ENCODE measurements at places on chromosomes 7 and 10. TPM values are rescaled to one million over a fixed set of nuclear protein-coding genes. Genes with fewer than 3 reads are reported as not detected.
A peak's percentile ranks its signal among the peaks of the same experiment; 100 is the strongest.

GRCh38 chr10:59839576-59839975 lies 66.8 kb downstream of the CCDC6 start:
- no peaks in the 10 kb centered on the region for H3K36me3 ChIP-seq
- no peak for DNase-seq
- H3K27me3 ChIP-seq, result no peaks in the 10 kb centered on the region
- H3K27ac ChIP-seq, result no peak overlapping the region
- H3K4me1 ChIP-seq, result no peaks in the 10 kb centered on the region

Gene HABP2
- 0.13 TPM for total RNA-seq

- H3K4me3 ChIP-seq, result no peak overlapping the region
- H3K27me3 ChIP-seq, result no peaks in the 10 kb centered on the region
- no peak overlapping the region for H3K27ac ChIP-seq
- no peak for DNase-seq
Observed at GRCh38 chr10:61248013-61248412, 205.2 kb downstream of the TMEM26 start.

Gene NEUROG3
- total RNA-seq, result not detected

GRCh38 chr10:42976351-42977031 lies 100.4 kb upstream of the RET start:
- H3K4me1 ChIP-seq, result 0 out of 2 replicates have a peak, but pooled peaks cover 2% of the 10 kb centered on the region
- no peak overlapping the region for H3K4me3 ChIP-seq
- no peak overlapping the region for H3K27ac ChIP-seq
- no peaks in the 10 kb centered on the region for H3K27me3 ChIP-seq
- DNase-seq, result no peak

Gene H2BK1
- not detected for total RNA-seq

Gene CLDN4
- 295 TPM for total RNA-seq

Gene STAG3
- 1.7 TPM for total RNA-seq

GRCh38 chr10:78886129-78886528 lies 182.6 kb upstream of the ZMIZ1 start:
- DNase-seq, result no peak
- H3K36me3 ChIP-seq, result no peaks in the 10 kb centered on the region
- H3K27me3 ChIP-seq, result no peaks in the 10 kb centered on the region
- no peak overlapping the region for H3K4me3 ChIP-seq
- no peak overlapping the region for H3K27ac ChIP-seq

DNA sequence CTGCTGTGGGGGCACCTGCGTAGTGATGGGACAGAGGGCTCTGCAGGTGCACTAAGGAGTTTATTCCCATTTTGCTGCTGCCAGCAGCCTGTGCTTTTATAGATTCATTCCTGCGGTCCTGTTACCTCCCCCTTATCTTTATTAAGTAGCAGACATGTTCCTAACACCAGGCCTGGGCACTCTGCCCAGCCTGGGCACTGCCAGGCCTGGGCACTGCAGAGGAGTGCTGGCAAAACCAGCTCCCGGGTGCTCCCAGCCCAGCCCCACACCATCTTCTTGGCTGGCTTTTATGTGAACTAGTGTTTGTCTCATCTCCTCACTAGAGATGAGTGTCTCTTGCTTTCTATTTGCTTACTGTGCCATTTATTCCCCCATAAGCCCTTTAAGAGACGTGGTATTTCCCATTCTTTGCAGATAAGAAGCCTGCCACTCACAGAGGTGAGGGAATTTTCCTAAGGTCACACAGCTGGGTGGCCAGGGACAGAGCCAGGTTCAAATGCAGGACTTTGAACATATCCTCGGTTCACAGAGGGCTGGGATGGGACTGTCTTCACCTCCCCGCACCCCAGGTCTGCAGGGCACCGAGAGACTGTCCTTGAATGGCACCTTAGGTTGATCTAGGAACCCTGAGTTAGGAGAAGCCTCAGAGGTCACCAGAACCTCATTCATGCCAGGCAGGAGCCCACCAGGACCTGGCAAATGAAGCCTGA lies 14.6 kb upstream of the DRGX start:
- DNase-seq, result no peak
- H3K36me3 ChIP-seq, result no peaks in the 10 kb centered on the region

DNA sequence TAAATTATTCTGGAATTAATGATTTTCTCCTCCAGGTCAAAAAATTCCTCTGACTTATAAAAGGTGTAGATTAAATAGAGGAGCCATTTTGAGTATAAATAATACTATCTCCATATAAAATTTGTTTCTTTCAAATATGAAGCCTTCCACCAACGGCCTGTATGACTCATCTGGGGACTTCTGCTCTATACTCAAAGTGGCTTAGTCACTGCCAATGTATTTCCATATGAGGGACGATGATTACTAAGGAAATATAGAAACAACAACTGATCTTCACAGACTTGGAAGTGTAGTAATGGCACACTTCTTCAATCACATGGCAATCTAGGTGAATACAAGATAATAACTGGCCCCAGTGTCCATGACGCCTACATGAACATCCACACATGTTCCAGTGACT lies 335.6 kb upstream of the HGF start:
- H3K4me1 ChIP-seq, result no peaks in the 10 kb centered on the region
- peak; percentile 42 for DNase-seq
- no peak overlapping the region for H3K27ac ChIP-seq
- no peaks in the 10 kb centered on the region for H3K36me3 ChIP-seq
- no peak overlapping the region for H3K4me3 ChIP-seq

GRCh38 chr10:33631991-33632390 lies 297.5 kb upstream of the NRP1 start:
- no peaks in the 10 kb centered on the region for H3K4me1 ChIP-seq
- no peak overlapping the region for H3K27ac ChIP-seq
- no peaks in the 10 kb centered on the region for H3K27me3 ChIP-seq
- DNase-seq, result no peak
- no peak overlapping the region for H3K4me3 ChIP-seq
- no peaks in the 10 kb centered on the region for H3K36me3 ChIP-seq

GRCh38 chr7:135811506-135811905 lies 62.9 kb upstream of the FAM180A start:
- peak; percentile 25 for DNase-seq
- H3K36me3 ChIP-seq, result no peaks in the 10 kb centered on the region
- peaks cover 6% of the 10 kb centered on the region for H3K27me3 ChIP-seq
- no peak overlapping the region for H3K4me3 ChIP-seq

Gene EBF3
- 0.64 TPM for total RNA-seq

DNA sequence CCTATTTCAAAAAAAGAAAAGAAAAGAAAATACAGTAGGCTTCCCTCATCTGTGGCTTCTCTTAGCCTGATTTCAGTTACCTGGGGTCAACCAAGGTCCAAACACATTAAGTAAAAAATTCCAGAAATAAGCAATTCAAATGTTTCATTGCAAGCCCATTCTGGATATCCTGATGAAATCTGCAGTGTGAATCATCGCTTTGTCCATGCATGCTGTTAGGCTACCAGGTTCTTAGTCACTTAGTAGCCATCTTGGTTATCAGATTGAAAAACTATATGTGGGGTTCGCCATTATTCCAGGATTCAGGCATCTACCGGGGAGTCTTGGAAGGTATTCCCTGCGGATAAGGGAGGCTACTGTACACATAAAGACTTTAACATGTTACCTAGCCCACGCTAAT lies 991 bp upstream of the FAM204A start:
- peaks cover 19% of the 10 kb centered on the region for H3K4me1 ChIP-seq
- no peak overlapping the region for H3K27ac ChIP-seq

Gene BTBD16
- 0.82 TPM for total RNA-seq

- DNase-seq, result no peak
- H3K4me1 ChIP-seq, result no peaks in the 10 kb centered on the region
- H3K4me3 ChIP-seq, result no peak overlapping the region
Observed at GRCh38 chr7:141220263-141220880, 146.5 kb downstream of the TMEM178B start.

DNA sequence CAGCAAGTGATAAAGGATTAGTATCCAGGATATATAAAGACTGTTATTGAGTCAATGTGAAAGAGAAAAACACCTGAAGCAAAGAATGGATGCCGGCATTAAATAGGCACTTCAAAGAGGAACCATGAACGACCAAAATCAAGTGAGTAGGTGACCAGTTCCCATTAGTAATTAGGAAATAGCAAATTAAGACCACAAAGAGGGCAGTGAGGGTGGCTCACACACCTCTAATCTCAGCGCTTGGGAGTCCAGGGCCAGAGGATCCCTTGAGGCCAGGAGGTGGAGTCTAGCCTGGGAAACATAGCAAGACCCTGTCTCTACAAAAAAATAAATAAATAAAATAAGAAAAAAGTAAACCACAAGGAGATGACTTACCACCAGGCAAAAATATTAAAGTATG lies 1.5 kb upstream of the ANTXRL start:
- peak overlapping the region; percentile 56 for H3K4me3 ChIP-seq
- no peak for DNase-seq
- peak overlapping the region; percentile 85 for H3K27ac ChIP-seq
- no peaks in the 10 kb centered on the region for H3K27me3 ChIP-seq
- H3K4me1 ChIP-seq, result peaks cover 11% of the 10 kb centered on the region

Gene SOSTDC1
- not detected for total RNA-seq

DNA sequence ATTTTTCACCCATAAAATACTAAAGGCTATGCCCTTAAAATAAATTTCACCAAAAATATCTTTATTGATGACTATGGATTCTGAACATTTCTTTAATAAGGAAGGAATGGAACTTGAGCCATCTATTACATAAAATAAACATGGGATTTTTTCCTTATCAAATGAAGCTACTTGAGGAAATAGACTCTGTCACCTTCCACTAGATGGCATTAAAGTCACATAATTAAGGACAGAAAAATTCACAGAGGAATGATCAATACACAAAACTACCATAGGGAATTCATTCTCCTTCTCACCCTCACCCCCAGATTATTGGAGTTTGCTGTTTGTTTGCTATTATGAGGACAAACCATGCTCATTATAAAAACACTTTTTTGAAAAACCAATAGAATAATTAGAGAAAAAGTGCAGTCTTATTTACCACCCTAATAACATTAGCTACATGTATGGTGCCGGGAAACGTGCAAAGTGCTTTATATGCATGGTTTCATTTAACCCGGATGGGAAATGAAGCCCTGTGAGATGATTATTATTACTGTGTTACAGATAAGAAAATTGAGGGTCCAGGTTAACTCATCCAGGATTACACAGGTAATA lies 21.1 kb upstream of the FOXI2 start:
- peaks cover 13% of the 10 kb centered on the region for H3K27me3 ChIP-seq
- no peak overlapping the region for H3K4me3 ChIP-seq
- no peak overlapping the region for H3K27ac ChIP-seq
- no peaks in the 10 kb centered on the region for H3K4me1 ChIP-seq
- peak; percentile 2 for DNase-seq

Gene ANKRD61
- 0.18 TPM for total RNA-seq

Gene UBE2H
- 58.0 TPM for total RNA-seq

GRCh38 chr7:1526271-1526754 lies 4.2 kb upstream of the MAFK start:
- H3K36me3 ChIP-seq, result no peaks in the 10 kb centered on the region
- peaks cover 14% of the 10 kb centered on the region for H3K4me1 ChIP-seq

Gene CRHR2
- total RNA-seq, result not detected

Gene PLXDC2
- total RNA-seq, result 0.21 TPM

DNA sequence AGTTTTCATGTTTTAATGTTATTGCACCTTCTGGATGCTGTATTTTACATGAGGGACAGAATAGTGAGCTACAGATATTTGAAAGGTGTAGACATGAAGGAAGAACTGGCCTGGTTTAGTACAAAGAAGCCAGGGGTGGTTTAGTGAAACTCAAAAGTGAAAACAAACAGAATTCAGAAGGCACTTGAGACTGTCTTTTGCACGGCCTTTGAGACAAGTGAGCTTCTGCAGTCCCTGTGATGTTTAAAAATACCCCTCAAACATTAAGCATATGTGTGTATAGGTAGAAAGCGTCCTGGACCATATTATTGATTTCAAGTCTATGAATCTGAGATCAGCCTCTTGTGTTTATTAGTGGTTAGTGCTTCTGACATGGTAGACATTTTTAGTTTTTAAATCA lies 118.9 kb downstream of the CDK14 start:
- no peaks in the 10 kb centered on the region for H3K36me3 ChIP-seq
- no peak for DNase-seq
- H3K4me3 ChIP-seq, result no peak overlapping the region
- no peak overlapping the region for H3K27ac ChIP-seq

DNA sequence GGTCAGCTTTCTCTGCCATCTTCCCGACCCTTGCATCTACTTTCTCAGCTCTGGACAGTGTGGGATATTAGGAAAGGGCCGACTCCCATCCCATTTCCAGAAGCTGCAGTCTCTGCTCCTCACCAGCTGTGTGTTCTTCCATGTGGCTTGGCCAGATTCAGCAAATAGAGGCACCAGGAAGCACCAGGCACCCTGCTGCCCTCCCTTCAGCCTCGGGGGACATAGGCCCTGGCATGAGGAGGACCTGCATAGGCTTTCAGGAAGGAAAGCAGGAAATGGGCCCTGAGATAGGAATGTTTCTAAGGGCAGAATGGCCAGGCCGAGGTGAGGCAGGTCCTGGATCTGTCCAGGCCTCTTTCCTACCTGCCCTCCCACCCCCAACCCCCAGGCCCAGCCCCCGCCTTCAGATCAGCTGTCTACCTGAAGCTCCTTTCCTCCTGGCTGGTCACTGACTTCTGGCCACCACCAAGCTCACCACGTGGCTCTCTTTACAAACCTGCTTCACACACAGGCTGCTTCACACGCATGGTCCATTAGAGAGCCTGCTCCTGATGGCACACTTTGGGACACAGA lies 27.5 kb upstream of the PURB start:
- H3K4me1 ChIP-seq, result peaks cover 11% of the 10 kb centered on the region
- no peaks in the 10 kb centered on the region for H3K27me3 ChIP-seq
- no peak for DNase-seq
- no peaks in the 10 kb centered on the region for H3K36me3 ChIP-seq

Gene NRAP
- not detected for total RNA-seq

GRCh38 chr10:8037199-8037801 lies 17.2 kb upstream of the GATA3 start:
- no peak overlapping the region for H3K4me3 ChIP-seq
- H3K27me3 ChIP-seq, result no peaks in the 10 kb centered on the region
- no peaks in the 10 kb centered on the region for H3K4me1 ChIP-seq
- H3K27ac ChIP-seq, result no peak overlapping the region
- no peak for DNase-seq

- H3K36me3 ChIP-seq, result no peaks in the 10 kb centered on the region
- H3K4me1 ChIP-seq, result no peaks in the 10 kb centered on the region
- H3K27me3 ChIP-seq, result no peaks in the 10 kb centered on the region
- DNase-seq, result peak; percentile 2
- H3K4me3 ChIP-seq, result no peak overlapping the region
Observed at GRCh38 chr10:31467791-31468535, 148.9 kb downstream of the ZEB1 start.

GRCh38 chr10:131200856-131201470 lies 110.6 kb downstream of the TCERG1L start:
- no peaks in the 10 kb centered on the region for H3K36me3 ChIP-seq
- no peak overlapping the region for H3K27ac ChIP-seq
- no peaks in the 10 kb centered on the region for H3K4me1 ChIP-seq
- no peak overlapping the region for H3K4me3 ChIP-seq
- no peaks in the 10 kb centered on the region for H3K27me3 ChIP-seq

Gene SCIN
- total RNA-seq, result 5.6 TPM

Gene TMEM176A
- total RNA-seq, result 0.39 TPM

DNA sequence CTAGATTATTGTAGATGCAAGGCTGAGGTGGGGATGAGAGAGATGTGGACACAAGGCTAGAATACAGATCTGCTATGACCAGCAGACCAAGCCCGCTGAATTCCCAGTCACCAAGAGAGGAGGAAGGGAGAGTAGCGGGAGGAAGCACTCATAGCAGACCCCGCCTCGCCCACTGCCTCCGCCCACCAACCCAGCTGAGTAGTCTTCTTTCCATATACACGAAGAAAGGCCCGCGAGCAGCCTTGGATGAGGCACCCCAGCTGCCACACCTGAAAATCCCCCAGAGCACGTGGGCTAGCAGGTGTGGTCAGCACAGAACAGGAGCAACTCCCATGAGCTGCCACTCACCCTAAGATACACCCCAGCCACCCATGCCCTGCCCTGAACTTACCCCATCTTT lies 7.9 kb upstream of the H2BK1 start:
- no peak for DNase-seq
- no peak overlapping the region for H3K27ac ChIP-seq
- H3K4me1 ChIP-seq, result no peaks in the 10 kb centered on the region
- H3K4me3 ChIP-seq, result no peak overlapping the region

All from Panc1 (cell line).